ENCODE measurements at places on chromosomes 6 and 20.

GRCh38 chr6:156410649-156411048, 366.5 kb upstream of the ARID1B start:
- no peak for DNase-seq

GRCh38 chr6:36326356-36326995, 10.2 kb downstream of the BNIP5 start:
- no peak for DNase-seq

DNA sequence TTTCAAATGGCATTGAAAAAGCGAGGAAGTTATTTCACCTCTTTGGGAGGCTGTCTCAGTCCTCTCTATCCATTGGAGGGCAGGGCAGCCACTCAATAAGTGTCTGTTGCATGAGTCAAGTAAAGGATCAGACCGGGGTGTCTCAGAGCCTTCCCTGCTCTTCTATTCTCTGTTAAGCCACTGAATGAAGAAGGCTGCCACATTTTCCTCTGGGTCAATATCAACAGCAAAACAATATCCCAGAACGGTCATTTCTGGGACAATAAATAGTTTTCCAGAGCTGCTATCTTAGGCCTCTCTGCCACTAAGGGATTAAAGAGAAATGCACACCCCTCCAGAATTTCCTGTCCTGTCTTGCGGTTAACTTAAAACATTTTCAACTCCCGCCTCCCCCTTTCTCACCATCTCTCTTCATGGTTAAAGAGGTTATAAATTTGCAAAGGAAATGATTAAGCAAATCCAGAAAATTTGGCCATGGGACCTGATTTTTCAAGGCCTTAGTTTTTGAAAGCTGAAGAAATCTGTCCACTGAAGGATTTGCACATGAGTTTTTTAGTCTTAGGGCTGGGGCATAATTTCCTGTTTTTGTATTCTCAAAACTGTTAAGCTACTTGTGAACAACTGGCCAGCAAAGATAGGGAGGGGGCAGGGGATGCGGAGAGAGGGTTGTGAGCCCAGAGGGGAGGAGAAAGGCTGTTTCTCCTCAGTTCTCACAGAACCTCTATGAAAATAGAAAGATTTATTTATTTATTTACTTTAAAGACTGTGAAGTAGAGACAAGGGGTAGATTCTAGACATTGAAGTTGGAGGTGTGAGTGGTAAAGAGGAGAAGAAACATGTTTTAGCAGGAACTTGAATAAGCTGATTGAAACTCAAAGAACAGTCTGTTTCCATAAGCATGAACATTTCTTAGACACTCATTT, 135.7 kb downstream of the BCAS1 start:
- peak; percentile 94 for DNase-seq

GRCh38 chr6:44035621-44036020, 91.6 kb downstream of the MRPL14 start:
- DNase-seq = peak; percentile 90

- peak; percentile 58 for DNase-seq
Measured at GRCh38 chr6:134065706-134066105, 13.3 kb upstream of the SLC2A12 start.

DNA sequence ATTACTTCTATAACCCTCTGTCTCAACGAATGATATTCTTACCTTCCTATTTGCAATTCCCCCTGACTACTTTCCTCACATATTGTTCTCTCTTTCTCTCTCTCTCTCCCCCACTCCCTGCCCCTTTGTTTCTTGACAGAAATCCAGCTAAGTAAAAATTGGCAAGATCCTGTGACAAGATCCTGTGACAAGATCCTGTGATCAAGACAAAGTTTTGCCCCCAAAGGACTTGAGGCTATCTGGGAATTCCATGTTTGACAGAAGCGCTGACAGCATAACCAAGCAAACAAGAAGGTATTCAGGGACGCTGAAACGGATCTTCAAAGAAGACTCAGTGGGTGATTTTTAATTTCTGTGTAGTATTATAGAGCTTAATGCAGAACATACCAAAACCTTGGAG, 5.5 kb upstream of the HBS1L start:
- no peak for DNase-seq

- DNase-seq = no peak
Measured at GRCh38 chr20:37520419-37520955, 563 bp upstream of the NNAT start.

- DNase-seq = no peak
Measured at GRCh38 chr20:50487397-50487796, 22.8 kb upstream of the PTPN1 start.

- no peak for DNase-seq
Measured at GRCh38 chr6:132788658-132789395, 9.6 kb downstream of the SLC18B1 start.

DNA sequence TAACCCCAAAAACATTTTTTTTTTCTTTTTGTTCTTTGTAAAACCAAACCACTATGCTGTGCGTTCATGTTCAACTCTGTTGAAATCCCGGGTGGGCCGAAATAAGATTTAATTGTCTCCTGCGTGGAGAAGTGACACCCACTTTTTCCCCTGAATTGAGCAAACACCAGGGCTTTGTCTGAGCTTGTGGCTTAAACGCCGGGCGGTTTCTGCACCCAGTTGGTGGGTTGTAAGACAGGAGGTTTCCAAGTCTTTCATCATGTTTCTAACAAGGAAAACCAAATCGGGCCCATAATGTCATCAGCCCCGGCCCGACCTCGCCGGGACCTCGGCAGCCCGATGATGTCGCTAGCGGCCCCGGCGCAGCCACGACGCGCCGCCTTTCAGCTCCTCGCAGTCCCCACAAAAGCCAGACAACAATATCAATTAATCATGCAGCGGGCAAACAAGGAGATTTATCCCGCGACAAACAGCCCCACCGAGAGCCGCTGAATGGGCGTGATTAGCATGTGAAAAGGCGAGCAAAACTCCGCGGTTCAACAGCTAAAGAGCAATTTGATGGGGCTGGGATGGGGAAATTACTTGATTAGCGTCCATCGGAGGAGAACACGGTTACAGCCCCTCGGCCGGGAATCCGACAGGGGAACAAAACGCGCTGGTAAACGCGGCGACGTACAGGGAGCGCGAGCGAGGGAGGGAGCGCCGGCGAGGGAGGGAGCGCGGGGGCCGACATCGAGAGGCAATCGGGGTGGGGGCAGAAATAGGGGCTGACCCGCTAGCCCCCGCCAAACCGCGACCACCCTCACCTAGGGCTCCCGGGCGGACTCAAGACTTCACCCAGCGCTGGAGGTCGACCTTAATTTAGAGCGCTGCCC, 5.3 kb downstream of the LINC00237 start:
- DNase-seq = peak; percentile 37

- no peak for DNase-seq
Measured at GRCh38 chr6:45690846-45691245, 313.1 kb upstream of the SUPT3H start.

DNA sequence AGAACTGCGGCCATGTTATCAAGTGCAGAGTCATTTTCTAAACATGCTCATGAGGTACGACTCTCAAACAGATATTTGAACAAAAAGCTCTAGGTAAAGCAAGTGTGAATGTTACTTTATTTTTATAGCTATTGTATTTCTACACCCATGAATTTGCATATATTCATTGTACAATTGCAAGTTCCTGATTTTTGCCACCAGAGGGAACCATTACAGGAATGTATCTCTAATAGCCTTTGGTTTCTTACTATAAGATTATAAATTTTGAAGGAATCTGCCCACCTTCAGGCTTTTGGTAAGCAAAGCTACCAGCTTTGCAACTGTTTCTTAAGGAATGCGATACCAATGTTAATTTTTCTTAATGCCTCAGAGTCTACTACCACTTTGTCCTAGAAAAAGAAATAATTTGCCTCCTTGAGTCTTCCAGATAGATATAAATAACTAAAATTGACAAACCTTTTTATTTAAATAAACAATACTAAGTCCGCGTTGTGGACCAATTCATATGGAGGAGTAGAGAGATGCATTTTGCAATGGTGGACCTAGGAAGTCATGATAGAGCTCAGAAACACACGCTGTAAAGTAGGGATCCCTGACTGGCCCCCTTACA, 125.4 kb upstream of the SAMD5 start:
- DNase-seq = peak; percentile 65

DNA sequence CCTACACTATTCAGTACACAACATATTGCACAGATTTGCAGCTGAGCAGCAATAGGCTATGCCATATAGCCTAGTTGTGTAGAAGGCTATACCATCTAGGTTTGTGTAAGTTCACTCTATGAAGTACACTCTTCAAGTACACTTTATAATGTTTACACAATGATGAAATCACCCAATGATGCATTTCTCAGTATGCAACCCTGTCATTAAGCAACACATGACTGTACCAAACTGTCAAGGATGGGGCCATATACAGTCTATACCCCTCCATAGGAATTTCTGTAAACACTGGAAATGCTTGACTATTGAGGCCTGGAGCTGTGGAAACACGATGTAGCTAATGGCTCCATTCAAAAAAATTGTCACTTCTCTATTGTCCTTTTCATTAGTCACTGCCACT, 535.4 kb downstream of the EPM2A start:
- DNase-seq = no peak

DNA sequence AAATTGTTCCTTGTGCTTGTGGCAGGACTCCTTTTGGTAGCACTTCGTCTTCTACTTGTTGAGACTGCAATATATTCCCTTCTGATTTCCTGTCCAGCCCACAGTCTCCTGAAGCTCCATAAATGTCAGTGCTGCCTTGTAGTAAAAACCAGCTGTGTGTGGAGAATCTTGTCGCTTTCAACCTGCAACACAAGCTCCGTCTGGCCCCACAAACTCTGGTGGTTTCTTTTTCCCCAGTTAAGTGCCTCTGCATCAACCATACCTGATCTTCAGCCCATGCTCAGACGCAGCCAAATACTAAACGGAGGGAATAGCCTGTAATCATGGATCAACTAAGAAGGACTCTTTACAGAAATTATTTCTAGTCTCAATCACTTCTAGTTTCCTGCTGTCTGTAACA, 1133.3 kb upstream of the ADGRB3 start:
- DNase-seq = peak; percentile 12

DNA sequence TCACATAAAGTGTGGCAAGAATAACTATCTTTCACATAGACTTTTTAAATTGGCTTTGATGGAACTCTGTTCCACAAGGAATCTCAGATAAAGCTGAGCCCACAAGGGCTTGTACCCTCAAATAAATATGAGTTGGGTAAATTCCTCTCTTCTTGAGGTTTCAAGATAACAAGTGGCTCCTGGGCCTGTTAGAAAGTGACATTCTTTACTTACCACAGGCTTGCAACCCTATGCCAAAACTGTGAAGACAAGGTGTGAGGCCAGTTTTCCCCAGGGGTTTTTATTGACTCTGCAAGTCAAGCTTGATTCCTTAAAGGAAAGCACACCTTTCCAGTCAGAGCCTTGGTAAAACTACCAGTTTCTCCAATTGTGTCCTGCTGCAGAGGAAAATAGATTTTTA, 664.8 kb upstream of the GJE1 start:
- no peak for DNase-seq

- no peak for DNase-seq
Measured at GRCh38 chr6:110744991-110745390, 70.3 kb downstream of the CDK19 start.
